ENCODE measurements at places on chromosomes 2 and 18.
A peak's percentile ranks its signal among the peaks of the same experiment; 100 is the strongest.

- no peak for DNase-seq
Observed at GRCh38 chr18:41887100-41887499, 67.9 kb upstream of the PIK3C3 start.

- peak; percentile 32 for DNase-seq
Observed at GRCh38 chr2:109238580-109238979, 109.6 kb downstream of the SH3RF3 start.

- DNase-seq: no peak
Observed at GRCh38 chr2:205967391-205968075, 118.4 kb downstream of the INO80D start.

DNA sequence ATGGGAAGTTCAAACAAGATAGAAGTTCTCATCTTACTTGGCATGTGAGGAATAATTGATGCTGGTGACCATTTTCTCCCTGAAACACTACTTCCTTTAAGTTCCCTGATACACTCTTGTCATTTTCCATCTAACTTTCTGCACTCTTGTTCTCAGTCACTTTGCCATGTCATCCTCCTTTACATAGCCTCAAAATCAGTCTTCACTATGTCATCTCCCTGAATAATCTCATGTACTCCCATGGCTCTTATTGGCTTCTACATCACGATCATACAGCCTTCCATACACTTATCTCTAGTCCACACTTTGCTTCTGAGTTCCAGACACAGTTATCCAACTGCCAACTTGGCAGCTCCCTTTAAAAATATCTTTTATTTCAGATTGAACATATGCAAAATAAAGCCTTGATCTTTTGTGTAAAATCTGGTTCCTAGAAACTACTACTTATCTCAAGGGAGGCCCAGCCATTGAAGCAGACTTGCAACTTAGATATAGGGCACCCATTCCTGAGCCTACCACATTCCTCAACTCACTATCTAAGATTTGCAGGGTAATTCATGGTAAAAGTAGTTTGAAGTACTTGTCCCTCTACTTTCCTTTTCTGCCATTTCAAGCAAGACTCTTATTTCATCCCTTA lies 1070.2 kb upstream of the NXPH2 start:
- DNase-seq: no peak

DNA sequence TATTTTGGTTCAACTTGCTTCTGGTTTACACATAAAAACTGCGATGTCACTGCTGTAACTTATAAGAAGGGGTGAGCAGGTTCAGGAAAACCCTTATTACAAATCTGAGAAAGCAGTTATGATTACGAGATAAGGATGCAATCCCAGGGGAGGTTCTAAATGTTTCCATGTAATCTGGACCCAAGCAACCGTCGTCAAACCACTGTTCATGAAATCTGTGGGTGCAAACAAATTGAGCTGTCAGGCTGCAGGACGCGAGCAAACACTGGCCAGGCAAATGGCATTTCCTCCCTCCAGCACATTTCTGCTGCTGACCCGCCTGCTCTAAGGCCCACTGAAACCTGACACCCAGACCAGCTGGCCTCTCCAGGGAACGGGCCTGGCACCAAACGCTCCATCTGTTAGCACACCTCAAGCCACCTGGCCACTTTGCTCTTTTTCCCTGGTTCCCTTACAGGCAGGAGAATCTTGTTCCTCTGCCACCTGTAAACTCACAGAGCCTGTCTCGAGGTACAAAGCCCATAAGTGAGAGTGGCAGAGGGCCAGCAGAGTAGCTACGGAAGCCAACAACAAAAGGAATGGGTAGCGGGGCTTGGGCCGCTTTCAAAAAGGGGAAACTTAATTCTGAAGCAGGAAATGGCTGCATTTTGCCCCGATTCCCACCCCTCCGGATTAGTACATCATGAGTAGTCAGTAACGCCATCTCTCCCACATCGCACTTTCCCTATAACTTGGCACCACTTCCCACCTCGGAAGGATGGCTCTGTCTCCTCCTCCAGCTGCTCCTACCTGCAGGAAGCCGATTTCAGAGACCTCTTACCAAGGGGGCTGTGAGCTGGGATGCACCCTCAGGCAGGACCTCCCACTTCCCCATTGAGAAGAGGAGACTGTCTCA lies 26.5 kb downstream of the CRACDL start:
- no peak for DNase-seq

- DNase-seq: no peak
Observed at GRCh38 chr18:59990121-59990823, 90.5 kb downstream of the PMAIP1 start.

GRCh38 chr2:167134381-167135072 lies 246.2 kb downstream of the XIRP2 start:
- no peak for DNase-seq

GRCh38 chr2:108199726-108200125 lies 40.0 kb upstream of the SULT1C3 start:
- no peak for DNase-seq

DNA sequence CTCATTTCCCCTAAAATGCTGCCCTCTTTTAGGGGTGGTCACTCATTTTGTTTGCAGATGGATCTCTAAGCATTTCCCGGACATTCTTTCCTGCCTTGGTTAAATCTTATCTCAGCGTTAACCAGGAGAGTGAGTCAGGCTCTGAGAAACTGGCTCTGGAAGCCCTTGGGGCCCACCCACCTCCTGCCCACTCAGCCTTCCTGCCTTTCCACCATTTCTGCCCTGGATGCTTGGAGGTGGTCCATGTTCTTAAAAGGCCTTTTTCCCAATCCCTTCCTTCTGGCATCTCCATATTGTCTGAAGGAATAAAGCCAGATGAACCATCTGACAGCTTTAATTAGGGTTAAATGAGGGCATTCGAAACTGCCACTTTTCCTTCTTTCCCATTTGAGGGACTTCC lies 9.5 kb downstream of the HK2 start:
- DNase-seq: no peak

GRCh38 chr2:227000123-227000522 lies 163.9 kb downstream of the COL4A4 start:
- no peak for DNase-seq

DNA sequence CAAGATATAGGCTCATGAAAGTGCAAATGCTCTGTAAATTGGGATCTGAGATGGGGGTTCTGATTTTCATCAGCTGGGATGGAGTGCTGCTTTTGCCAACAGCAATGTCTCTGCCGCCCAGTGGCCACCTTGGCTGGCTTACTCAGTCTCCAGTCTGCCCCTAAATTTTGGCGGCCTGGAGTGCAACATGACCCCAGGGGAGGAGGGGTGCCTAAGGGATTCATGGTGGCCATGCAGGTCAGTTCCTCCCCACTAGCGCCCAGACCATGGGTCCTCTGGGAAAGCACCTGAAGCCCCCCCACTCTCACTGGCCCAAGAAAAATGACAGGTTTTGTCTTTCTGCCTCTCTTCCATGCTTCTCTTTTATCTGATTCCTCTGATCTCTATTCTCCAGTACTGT lies 45.0 kb downstream of the SLC4A3 start:
- DNase-seq: no peak

- DNase-seq: no peak
Observed at GRCh38 chr2:145543155-145543554, 1023.2 kb upstream of the ZEB2 start.

GRCh38 chr2:156083763-156084493 lies 248.6 kb downstream of the NR4A2 start:
- no peak for DNase-seq

DNA sequence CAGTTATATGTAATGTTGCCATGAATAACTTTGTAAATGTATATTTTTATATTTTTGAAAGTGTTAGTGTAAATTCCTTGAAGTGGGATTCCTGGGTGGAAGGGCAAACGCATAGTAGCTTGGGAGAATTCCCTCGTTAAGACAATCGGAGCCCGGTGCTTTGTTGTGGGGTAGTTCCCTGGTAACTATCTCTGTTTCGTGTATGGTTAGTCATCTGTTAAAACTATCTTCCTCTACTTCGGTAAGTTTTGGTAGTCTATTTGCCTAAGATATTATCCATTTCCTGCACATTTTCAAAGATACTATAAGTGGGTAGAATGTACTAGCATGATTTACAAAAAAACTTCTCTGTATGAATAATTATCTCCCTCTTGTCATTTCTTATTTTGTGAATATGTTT lies 113.8 kb upstream of the NRXN1 start:
- DNase-seq: no peak

- DNase-seq: no peak
Observed at GRCh38 chr2:56128235-56128634, 55.6 kb upstream of the CCDC85A start.

GRCh38 chr18:23137788-23138216 lies 2.5 kb downstream of the CABLES1 start:
- DNase-seq: no peak

- DNase-seq: no peak
Observed at GRCh38 chr2:82837588-82838304, 1621.3 kb downstream of the SUCLG1 start.

DNA sequence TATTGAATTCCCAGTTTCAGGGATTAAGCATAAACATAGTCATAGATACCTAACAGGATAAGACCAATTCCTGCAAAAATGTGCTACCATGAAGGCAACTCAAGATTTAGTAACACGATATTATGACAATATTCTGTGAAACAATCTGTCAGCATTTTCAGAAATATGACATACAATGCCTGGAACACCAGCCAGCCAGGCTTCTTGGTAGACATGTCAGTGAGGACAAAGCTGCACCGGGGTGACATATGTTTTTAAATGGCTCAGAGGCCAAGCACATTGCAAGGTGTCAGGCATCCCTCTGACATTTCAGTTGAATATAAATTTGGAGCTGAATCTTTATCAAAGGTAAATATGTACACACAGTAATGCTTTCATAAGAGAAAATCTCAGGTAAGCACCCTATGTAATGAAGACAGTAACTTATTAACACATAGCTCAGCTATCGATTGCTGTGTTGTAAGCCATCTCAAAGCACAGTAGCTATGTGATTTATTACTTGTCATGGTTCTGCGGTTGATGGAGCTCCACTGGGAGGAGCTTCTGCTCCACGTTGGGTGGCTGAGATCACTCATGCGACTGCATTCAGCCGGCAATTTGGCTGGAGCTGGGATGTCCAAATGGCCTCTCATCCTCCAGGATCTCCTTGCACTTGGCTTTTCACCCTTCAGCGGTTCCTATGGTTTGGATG lies 31.9 kb upstream of the EML6 start:
- DNase-seq: no peak

DNA sequence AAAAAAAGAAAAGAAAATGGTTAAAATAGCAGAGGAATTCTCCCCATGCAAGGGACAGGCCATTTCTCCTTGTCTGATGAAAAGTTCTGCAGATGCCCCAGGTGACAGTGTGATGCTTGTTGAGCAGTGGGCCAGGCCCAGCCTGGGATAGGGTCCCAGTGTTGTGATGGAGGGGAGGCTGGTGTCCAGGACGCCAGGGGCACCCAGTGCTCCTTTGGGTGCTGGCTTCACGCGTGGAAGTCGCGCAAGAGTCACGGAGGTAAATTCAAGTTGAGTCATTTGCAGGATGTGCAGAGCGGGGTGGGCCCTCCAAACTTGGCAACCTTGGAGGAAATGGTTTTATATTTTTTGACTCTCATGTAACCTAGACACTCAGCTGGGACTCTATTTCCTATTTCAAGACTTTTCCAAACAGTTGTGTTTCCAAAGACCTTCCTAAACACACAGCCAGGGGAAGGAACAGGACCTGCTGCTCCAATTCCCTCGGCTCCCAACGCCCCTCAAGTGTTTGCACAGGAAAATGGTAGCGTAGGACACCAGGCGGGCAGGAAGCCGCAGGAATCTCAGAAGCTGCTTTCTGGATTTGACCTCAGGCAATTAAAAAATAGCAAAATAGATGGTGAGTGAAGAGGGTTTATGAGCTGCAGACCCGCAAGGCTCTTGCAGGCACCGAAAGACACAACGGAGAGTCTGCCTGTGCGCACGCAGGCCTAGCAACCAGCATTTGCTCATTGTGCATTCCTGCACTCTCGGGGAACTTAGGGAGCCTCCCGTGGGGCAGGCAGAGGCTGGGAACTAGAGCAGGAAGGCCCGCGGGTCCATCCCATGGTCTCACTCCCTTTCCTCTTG lies 107.1 kb upstream of the ODC1 start:
- DNase-seq: no peak

GRCh38 chr2:225649274-225649673 lies 249.8 kb downstream of the NYAP2 start:
- no peak for DNase-seq

GRCh38 chr2:197088694-197089093 lies 162.2 kb upstream of the PGAP1 start:
- DNase-seq: no peak

GRCh38 chr2:43070030-43070429 lies 156.4 kb downstream of the ZFP36L2 start:
- no peak for DNase-seq

- no peak for DNase-seq
Observed at GRCh38 chr2:57943315-57943714, 103.3 kb upstream of the VRK2 start.

DNA sequence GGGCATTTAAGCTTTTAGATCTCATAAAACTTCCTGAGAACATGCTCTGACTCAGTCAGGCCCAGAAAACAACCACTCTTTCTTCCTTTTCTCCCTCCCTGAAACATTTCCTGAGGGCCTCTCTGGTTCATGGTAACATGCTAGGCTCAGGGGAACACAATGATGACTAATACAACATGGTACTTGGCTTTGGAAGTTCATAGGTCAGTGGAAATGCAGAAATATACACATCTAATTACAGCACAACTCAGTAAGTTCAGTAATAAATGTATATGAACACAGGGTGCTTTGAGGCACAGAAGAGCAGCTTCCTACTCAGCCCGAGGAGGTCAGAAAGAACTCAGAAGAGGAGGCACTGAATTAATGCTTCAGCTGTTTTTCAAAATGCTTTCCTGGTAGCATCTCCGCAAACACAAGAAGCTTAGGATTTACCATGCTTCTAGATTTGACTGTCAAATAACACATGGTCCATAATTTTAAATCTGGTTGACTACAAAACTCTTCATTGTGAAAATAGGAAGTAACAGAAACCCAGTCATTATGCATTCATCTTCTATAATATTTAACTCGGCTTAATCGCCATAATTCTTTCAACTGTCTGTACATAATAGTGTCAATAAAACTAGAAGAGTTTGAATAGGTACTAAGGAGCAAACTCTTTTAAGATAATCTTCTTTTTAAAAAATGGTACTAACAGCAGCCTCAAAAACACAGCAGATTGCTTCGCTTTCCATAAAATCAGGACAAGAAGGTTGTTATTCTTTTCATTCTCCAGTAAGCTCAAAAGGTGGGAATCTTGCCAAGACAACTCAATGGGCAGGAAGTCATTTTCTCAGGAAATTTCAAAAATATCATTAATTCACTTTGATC lies 251.3 kb downstream of the DLGAP1 start:
- DNase-seq: no peak

- no peak for DNase-seq
Observed at GRCh38 chr2:236610991-236611821, 41.6 kb downstream of the ACKR3 start.

DNA sequence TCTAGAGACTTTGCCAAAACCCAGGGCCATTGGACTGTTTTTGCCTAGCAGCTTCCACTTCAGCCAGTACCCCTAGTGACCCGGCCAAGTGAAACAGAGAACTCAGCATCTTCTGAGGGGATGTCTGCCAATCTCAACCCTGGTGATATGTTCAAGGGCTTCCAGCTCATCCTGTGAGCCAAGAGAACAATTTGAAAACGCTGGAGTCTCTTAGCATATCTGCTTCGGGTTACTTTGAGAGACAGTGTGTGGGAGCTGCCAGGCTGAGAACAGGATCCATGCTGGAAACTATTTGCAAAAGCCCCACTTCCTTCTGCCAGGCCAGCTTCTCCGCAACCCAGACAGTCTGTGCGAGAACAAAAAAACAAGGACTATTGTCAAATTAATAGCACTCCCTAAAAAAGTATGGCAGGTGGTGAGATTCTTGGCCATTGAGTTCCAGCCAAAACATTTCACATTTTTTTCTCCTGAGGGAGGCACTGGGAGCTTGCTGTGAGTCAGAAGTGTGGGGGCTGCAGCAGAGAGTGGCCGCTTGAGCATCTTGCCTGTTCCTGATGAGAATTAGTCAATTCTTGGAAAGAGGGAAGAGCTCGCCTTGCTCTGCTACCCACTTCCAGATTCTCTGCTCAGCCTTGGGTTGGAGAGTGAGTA lies 395.6 kb upstream of the TRIB2 start:
- DNase-seq: no peak
